Large intestine (tissue), 12 donors: ENCODE measurements at places on chromosomes 5 and 9.

DNA sequence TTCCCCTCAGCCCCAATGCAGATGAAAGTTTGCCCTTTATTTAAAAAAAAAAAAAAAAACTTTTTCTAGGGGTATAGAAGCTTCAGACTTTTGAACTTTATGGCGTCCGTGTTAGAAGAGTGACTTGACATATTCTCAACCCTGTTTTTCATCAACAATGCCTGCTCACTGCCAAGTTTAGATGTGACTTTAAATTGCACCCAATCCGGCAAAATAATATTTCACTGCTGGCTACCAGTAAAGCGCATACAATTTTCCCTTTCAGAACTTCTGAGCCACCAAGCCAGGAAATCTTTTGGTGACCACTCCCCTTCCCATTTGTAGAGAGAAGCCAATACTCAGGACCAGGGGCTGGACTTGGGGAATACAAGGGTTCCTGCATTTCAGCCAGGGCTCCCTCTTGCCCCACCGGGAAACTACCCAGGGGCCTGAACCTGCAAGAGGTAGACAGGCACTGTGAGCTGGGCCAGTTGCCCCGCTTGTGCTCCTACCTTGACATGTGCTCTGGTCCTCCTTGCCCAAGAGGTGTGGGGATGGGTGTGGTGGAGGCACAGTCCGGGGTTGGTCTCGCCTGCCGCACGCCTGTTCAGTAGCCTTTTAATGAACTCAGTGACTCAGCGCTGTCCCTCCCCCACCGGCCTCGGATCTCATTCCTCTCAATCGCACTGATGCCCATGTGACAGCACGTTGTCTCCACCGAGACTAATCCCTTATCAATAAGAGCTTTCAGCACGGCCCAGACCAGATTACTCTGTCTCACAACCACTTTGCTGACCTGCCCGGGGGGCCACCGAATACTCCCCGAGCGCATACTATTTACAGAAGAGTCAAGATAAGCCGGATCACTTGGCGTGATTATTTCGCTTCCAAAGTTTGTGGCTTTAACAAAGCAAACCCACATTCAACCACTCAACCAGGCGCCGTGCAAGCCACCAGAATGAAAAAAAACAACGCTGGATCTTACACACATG lies 226.4 kb downstream of the DCP2 start:
- no peaks in the 10 kb centered on the region for H3K36me3 ChIP-seq
- peak; percentile 85 for DNase-seq
- H3K27me3 ChIP-seq: no peaks in the 10 kb centered on the region
- no peak overlapping the region for H3K4me3 ChIP-seq
- H3K4me1 ChIP-seq: peaks cover 4% of the 10 kb centered on the region

GRCh38 chr5:135452321-135453030 lies at the start of gene TIFAB:
Gene TIFAB, minus strand, starts transcription at chr5:135452351. Its CDS starts 2,412 bp downstream, at chr5:135449939.
- DNase-seq: no peak
- no peaks in the 10 kb centered on the region for H3K36me3 ChIP-seq
- no peaks in the 10 kb centered on the region for H3K4me1 ChIP-seq
- no peak within 1 kb of the TSS for H3K4me3 ChIP-seq

- no peak overlapping the region for H3K27ac ChIP-seq
- no peaks in the 10 kb centered on the region for H3K4me1 ChIP-seq
- no peaks in the 10 kb centered on the region for H3K27me3 ChIP-seq
- no peaks in the 10 kb centered on the region for H3K36me3 ChIP-seq
- H3K4me3 ChIP-seq: no peak overlapping the region
Measured at GRCh38 chr9:3824581-3824980, 298.8 kb upstream of the RFX3 start.

- H3K36me3 ChIP-seq: no peaks in the 10 kb centered on the region
- H3K27ac ChIP-seq: no peak overlapping the region
- no peak for DNase-seq
Measured at GRCh38 chr5:73254642-73255041, 81.6 kb downstream of the TMEM174 start.

DNA sequence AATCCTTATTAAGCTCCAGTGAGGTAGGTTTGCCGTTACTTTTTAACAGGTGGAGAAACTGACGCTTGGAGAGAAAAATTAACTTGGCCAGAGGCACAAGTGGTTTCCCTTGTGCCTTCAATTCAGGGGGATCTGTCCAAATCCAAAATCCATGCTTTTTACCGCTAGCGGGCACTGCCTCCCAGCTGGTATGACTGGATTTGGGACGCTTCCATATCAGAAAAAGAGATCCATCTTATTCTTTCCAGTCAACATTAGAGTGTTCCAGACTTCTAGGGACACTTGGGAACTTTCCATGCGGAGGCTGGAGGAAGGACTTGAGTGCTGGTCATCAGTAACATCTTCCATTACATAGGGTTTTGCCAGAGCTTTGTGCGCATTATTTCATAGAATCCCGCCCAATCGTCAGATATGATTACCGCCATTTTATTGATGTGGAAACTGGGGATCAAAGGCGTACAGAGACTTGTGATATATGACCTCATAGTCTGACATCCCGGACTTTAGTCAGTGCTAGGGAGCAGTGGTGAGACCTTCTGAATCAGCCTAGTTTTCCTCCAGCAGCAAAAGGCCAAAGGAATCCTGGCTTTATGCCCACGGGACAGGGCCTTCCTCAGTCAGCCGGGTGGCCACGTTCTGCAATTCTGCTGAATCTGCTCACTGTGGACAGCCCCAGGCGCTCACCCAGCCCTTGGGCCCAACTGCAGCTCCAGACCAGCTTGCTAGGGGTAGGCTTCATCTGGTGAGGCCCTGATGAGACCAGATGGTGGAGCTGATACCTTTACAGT lies 1.1 kb upstream of the GNPDA1 start:
- peaks cover 13% of the 10 kb centered on the region for H3K4me1 ChIP-seq
- H3K27me3 ChIP-seq: no peaks in the 10 kb centered on the region
- peaks cover 7% of the 10 kb centered on the region for H3K36me3 ChIP-seq
- peak; percentile 67 for DNase-seq
- H3K4me3 ChIP-seq: no peak overlapping the region

DNA sequence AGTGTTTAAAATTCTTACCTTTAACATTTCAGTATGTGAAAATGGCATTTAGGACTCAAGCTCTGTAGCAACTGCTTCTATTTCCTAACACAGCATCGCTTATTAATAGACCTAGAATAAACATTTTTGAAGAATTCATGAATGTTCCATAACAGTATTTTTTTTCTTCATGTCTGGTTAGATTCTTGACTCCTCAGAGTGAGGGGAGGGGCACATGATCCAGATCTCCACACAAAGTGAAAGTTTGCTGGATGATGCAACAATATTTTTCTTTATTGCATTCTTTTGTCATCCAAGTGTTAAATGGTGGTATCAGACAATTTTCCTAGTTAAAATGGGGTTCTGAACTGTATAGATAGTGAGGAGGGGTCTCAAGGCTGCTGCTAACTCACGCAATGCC lies 130.8 kb upstream of the MAN2A1 start:
- no peak overlapping the region for H3K4me3 ChIP-seq
- H3K36me3 ChIP-seq: no peaks in the 10 kb centered on the region

DNA sequence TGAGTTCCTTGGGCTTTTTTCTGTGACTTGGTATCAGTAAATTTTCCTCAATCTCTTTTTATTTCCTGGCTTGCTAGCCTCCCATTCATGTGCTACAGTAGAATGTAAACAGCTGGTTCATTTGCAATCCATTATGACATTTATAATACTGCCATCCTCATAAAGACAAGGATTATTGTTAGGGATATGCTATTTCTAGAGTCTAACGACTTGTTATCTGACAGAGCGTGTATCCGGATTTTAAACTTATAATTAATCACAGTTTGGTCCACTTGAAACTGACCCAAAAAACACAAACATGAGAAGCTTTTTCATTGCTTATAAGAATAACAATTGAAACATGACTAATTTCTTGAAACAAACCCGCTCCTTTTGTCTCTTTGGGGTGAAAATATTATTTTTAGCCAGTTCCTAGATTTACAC lies 585.8 kb downstream of the TLE4 start:
- H3K27me3 ChIP-seq: no peaks in the 10 kb centered on the region
- no peaks in the 10 kb centered on the region for H3K4me1 ChIP-seq
- no peak for DNase-seq

DNA sequence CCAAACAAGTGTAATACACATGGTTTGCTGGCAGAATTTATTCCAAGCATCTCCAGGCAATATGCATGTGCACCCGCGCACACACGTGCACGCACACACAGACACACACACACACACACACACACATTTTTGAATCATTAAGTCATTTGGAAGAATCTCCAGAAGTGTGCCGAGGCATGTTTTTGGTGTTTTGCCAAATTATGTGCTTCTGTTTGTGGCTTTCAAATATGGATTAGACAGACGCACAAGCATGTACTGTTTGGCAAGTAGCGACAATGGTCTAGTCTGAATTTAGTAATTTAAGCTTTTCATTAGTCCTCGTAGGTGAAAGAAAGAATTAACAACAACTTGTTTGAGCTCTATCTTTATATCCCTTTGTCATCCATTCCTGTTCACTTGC lies 36.7 kb downstream of the NFIB start:
- H3K4me3 ChIP-seq: no peak overlapping the region
- no peaks in the 10 kb centered on the region for H3K36me3 ChIP-seq
- H3K27me3 ChIP-seq: no peaks in the 10 kb centered on the region

DNA sequence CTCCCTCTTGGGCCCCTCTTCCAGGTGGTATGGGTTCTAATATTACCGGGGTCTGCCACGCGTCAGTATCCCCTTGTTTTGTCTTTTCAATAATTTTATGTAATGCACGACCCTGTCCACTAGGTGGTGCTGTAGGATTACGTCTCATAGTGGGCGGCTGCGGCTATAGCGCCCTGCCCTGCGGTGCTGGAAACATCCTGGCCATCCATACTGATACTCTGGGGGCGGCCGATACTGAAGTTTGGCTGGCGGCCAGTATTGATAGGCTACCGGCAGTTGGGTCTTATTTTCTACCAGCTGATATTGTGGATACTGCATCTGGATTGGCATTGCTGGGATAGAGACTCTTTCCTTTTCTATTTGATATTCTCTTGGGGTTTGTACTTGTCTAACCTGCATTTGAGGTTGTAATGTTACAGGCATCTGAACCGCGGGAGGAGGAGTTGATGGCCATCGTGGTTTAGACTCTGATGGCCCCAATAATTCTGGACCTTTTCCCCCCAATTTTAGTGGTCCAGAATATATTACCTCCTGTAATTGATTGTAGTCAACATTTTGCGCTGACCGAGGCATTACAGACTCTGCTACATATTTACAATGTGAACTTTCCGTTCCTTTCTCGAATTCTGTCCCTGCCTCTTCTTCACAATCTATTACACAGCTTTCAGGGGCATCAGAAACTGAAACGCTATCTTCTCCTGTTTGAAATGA lies 3.3 kb upstream of the TMEM141 start:
- peaks cover 6% of the 10 kb centered on the region for H3K36me3 ChIP-seq
- H3K4me1 ChIP-seq: peaks cover 42% of the 10 kb centered on the region
- no peaks in the 10 kb centered on the region for H3K27me3 ChIP-seq
- peak overlapping the region; percentile 8 for H3K4me3 ChIP-seq

DNA sequence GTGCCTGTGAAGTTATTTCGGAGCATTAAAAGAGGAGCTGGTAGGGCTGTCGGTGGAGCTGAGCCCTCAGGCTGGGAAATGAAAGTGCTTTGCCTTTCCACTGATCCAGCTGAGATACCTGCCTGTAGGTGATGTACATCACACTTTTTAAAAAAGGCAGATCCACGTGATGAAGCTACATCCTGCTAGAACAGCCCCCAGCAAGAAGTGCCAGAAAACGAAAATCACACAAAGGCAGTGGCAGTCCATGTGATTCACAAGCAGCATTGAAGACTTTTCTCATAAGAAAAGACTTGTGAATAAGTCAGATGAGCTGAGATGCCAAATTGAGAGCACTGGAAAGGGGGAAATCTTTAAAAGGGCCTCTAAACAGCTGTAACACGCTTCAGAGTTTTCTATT lies 765.1 kb downstream of the PTPRD start:
- DNase-seq: no peak
- no peaks in the 10 kb centered on the region for H3K27me3 ChIP-seq
- H3K4me3 ChIP-seq: no peak overlapping the region
- no peaks in the 10 kb centered on the region for H3K4me1 ChIP-seq
- H3K27ac ChIP-seq: no peak overlapping the region

DNA sequence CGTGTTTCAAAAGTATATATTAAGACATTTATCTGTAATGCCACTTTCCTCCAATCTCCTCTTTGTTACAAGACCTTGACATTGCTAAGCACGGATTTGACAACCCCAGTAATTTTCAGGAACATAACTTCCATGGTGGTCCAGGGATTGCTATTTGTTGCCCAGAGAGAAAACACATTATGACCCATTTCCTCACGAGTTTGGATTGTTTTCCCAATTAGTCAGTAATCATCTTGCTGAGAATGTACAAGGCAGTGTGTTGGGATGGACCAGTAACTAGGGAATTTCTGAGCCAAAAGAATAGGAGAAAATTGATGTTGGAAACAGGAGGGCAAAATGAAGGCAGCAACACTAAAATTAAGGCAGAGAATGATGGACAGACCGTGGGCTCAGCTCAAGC lies 574.1 kb downstream of the EBF1 start:
- no peaks in the 10 kb centered on the region for H3K4me1 ChIP-seq
- H3K27me3 ChIP-seq: no peaks in the 10 kb centered on the region
- no peak overlapping the region for H3K27ac ChIP-seq

DNA sequence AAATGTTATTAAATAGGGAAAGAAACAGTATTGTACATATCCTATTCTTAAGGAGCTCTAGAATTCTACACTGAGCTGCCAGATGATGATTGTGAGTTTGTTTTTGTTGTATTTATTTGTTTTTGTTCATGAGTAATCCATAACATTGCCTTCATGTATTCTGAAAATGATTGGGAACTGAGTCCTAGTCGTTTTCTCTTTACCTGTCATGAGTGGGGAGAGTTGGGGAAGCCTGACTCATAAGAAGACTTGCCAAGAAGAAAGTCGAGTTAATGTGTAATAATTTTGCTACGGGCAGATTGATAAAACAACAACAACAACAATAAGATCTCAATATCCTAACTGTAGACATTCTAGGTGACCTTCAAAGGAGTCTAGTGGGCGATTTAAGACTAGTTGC lies 103.8 kb downstream of the ANKRD55 start:
- H3K4me3 ChIP-seq: no peak overlapping the region
- H3K36me3 ChIP-seq: no peaks in the 10 kb centered on the region
- H3K27me3 ChIP-seq: no peaks in the 10 kb centered on the region
- no peak for DNase-seq
- peaks cover 16% of the 10 kb centered on the region for H3K4me1 ChIP-seq

GRCh38 chr9:87464110-87464991 lies 33.3 kb upstream of the DAPK1 start:
- H3K4me3 ChIP-seq: no peak overlapping the region
- no peak overlapping the region for H3K27ac ChIP-seq
- H3K36me3 ChIP-seq: no peaks in the 10 kb centered on the region
- DNase-seq: no peak
- H3K4me1 ChIP-seq: no peaks in the 10 kb centered on the region

GRCh38 chr9:136856079-136856476 lies 3.9 kb downstream of the MAMDC4 start:
- peaks cover 84% of the 10 kb centered on the region for H3K36me3 ChIP-seq
- H3K4me1 ChIP-seq: peaks cover 92% of the 10 kb centered on the region
- peak; percentile 25 for DNase-seq
- H3K4me3 ChIP-seq: peak overlapping the region; percentile 100

DNA sequence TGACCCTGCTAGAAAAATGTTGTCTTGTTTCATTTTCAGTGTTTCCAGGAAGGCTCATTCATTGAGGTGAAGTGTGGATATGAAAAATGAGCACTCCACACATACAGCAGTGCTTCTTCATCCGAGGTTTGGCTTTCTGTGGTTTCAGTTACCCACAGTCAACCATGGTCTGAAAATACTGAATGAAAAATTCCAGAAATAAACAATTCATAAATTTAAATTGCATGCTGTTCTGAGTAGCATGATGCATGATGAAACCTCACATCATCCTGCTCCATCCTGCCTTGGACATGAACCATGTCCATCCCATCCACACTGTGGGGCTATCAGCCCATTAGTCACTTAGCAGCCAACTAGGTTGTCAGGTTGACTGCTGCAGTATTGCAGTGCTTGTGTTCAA lies 10.4 kb upstream of the SLC45A2 start:
- H3K36me3 ChIP-seq: peaks cover 69% of the 10 kb centered on the region
- H3K27ac ChIP-seq: no peak overlapping the region
- no peak overlapping the region for H3K4me3 ChIP-seq
- H3K27me3 ChIP-seq: no peaks in the 10 kb centered on the region
- DNase-seq: no peak
